GM12864 (cell line): ENCODE measurements at places on chromosomes 13 and 19.

- no peak for DNase-seq
Measured at GRCh38 chr13:112965573-112966115, 3.4 kb upstream of the MCF2L start.

- no peak for DNase-seq
Measured at GRCh38 chr19:1483131-1483978, 4.3 kb upstream of the C19orf25 start.

DNA sequence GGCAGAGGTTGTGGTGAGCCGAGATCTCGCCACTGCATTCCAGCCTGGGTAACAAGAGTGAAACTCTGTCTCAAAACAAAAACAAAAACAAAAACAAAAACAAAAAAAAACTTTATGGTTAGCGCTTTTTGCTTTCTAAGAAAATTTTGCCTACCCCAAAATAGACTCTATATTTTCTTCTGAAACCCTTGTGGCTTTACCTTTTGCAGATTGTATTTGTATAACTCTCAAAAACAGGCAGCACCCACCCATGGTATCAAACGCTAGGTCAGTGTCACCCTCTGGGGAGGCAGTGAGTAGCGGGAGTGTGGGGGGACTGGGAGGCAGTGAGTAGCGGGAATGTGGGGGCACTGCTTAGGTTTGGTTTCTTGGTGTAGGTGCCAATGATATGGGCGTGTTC is 7.5 kb upstream of the SLC39A3 start:
- DNase-seq: peak; percentile 55

GRCh38 chr19:40614622-40615411 is 13.6 kb downstream of the LTBP4 start:
- DNase-seq: no peak

DNA sequence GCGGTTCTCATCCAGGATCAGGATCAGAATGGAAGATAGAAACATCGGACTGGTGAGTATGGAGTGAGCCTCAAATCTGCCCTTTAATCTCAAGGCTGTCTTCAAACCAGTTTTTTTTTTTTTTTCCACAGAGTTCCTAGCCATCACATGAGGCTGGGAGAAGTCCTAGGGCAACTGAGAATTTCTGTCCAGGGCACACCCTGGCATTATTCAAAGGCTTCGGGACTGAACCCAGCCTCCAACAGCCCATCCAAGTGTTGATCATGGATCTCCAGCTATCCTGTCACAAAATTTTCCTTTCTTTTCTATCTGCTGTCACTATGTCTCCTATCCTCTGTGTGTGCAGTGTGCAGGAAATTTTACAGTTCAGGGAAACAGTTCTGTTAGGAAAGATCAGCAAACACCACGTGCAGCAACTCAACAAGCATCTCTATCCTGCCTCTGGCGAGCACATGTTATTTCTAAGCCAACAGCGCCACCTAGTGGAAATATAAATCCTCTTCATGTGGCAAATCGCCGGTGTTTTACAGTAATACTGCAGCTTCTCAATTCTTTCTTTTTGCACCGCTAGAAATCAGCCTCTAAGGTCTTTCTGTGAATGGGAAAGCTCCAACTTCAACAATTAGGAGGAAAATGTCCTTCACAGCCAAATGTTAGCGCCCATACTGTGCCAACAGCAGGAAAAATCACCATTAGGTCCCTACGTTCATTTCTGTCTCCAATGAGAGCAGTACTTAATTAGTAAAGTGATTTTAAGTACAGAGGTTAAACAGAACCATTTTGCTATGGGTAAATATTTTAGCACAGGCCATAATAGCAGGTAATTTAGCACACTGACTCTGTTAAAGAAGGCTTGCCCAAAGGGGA is 21.4 kb upstream of the ZNF181 start:
- DNase-seq: peak; percentile 29

DNA sequence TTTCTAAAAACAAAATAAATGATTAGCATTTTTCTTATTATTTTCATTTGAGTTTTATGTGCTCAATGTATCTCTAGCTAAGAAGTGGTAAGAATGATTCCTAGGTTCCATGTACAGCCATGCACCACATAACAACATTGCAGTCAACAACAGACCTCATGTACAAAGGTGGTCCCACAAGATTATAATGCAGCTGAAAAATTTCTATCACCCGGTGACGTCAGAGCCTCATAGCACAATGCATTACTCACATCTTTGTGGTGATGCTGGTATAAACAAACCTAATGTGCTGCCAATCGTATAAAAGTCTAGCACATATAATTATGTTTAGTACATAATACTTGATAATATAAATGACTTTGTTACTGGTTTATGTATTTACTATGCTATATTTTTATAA is 120.5 kb downstream of the SLC7A1 start:
- no peak for DNase-seq

DNA sequence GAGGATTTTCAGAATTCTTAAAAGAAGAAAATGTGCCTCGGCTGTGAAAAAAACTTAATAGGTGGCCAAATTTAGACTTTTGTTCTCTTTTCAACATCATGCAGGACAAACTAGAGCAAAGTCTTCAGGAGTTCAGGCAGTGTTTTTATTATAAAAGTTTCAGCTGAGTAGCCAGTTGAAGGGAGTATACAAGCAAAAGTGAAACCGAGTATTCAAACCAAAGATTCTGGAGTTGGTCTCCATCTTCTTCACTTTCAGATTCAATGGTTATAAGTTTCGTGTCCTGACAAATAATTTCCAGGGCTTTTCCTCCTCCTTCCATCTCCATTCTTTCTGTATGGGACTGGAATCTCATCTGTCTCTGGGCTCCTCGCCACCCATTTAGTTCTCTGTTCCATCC is 379.7 kb downstream of the GPC5 start:
- DNase-seq: no peak

DNA sequence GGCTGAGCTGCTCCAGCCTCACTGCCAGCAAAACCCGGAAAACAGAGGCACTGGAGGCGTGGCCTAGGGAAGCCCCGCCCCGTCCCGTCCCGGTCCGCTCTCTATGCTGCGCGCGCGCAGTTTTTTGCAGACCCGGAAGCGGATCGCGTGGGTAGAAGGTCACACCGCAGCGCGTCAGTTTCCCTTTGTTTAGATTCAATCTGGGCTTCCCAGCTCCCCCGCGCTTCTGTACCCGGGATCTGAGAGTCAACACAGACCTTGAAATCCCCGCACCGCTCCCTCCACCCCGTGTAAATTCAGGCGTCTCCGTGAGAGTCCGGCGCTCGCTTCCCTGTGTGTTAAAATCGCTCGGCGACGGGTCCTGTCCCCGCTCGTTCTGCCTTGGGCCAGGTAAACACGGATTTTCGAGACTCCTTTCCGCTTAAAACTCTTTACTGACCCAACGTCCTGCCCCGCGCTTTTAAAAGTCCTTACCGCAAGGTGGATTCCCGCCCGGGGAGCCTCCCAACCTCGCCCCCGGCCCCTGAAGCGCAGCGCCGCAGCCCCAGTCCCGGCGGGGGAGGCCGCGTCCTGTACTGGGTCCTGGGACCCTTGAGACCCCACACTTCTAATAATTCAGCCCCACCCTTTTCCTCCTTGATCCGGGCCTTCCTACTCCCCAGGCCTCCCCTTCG is at the start of gene ZNF610:
Gene ZNF610, plus strand, starts transcription at position 127 of the 674 bp plus-strand sequence. CDS start 12,930 bp downstream, outside the sequence.
- DNase-seq: peak; percentile 41

GRCh38 chr19:57398868-57399267 is 9.2 kb downstream of the ZNF548 start:
- no peak for DNase-seq

GRCh38 chr13:107329991-107330390 is 762.1 kb upstream of the ARGLU1 start:
- no peak for DNase-seq

- DNase-seq: no peak
Measured at GRCh38 chr19:38073841-38074685, 150.0 kb downstream of the DPF1 start.

- no peak for DNase-seq
Measured at GRCh38 chr13:34056733-34057258, 238.8 kb downstream of the RFC3 start.

- DNase-seq: no peak
Measured at GRCh38 chr13:50444726-50445125, 398.8 kb downstream of the DLEU7 start.

DNA sequence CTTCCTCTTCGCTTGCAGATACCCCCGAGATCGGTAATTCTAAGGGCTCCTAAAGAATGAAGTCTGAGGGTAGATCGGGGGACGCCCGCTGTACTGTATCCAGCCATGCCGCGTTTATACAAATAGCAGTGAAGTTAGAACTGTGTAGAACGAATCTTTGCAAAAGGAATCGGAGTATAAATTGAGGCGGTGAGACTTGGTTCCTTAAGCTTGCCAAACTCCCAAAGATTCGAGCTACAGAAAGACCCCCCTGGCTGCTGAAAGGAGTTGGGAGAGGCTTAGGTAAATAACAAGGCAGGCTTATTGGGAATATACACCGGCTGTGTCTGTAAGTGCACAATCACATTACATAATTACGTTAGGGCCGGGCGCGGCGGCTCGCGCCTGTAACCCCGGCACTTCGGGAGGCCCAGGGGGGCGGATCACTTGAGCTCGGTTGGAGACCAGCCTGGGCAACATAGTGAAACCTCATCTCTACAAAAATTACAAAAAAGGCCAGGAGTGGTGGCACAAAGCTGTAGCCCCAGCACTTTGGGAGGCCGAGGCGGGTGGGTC is 12.2 kb downstream of the TMEM160 start:
- no peak for DNase-seq

DNA sequence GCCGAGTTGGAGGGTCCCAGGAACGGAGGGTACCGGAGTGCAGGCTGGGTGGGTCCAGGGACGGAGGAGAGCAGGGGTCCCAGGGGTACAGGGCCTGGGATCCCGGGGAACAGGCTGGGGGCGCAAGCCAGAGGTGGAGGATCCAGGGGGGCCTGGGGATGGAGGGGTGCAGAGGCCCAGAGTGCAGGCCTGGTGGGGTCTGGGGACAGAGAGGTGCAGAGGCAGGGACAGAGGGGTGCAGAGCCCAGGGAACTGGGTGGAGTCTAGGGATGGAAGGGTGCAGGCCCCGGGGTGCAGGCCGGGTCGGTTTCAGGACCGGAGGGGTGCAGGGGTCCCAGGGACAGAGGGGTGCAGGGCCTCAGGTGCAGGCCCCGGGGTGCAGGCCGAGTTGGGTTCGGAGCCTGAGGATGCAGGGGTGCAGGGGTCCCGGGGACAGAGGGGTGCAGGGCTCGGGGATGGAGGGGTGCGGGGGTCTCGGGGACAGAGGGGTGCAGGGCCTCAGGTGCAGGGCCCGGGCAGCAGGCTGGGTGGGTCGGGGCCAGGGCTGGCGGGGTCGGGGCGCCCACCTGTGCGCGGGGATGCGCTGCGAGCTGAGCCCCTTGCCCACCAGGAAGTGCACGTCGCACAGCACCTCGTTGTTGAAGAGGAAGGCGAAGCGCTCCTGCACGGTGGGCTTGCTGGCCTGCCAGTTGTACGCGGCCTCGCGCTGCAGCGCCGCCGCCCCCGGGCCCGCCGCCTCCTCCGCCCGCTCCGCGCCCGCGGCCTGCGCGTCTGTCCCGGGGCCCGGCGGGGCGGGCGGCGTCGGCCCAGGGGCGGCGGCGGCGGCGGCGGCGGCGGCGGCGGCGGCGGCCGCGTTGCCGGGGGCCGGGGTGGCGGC is 545 bp downstream of the BTBD2 start:
- no peak for DNase-seq

GRCh38 chr19:1871140-1871597 is 7.8 kb upstream of the KLF16 start:
- no peak for DNase-seq

DNA sequence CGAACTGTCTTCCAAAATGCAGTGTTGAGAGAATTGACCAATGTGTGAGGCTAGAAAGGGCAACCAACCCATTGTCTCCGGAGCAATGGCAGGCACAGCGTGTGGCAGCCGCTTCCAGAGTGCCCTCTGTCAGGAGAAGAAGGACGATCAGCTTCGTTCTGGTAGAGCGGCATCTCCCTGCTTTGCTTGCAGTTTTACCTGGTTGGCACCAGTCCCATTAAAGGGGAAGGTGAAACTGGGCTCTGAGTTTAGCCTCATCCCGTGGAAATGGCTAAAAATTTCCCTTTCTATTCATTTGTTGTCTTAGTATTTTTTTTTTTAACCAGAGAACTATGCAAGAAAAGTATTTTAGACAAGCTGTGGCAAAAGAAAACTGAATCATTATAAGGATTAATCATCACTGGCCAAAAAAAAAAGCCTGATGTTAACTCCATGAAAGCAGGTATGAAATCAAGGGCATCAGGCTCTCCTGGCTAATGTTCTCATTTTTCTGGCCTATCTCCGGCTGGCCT is 81.5 kb upstream of the SLC7A1 start:
- no peak for DNase-seq

- DNase-seq: no peak
Measured at GRCh38 chr19:2464389-2464788, 7.6 kb upstream of the LMNB2 start.

- DNase-seq: no peak
Measured at GRCh38 chr13:19185086-19185864, 3.7 kb upstream of the TUBA3C start.

- DNase-seq: no peak
Measured at GRCh38 chr19:35558400-35559280, 4.8 kb downstream of the ATP4A start.

GRCh38 chr19:2588081-2588777 is 112.3 kb downstream of the GADD45B start:
- DNase-seq: no peak

DNA sequence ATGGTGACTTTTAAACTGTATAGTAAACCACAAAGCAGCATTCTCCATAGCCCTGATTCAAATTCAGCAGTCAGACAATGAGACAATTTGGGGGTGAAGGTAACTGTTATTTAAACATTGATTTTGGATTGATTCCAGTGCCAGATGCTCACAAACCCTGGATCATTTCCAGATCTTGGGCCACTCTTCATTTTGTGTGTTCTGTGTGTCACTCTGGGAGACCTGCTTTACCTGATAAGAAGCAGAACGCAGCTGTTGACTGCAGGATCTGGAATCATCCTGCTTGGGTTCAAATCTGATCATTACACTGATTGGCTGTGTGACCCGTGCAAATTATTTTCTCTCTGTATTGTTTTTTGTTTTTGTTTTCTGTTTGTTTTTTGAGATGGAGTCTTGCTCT is 4.0 kb upstream of the PCDH8 start:
- DNase-seq: no peak

DNA sequence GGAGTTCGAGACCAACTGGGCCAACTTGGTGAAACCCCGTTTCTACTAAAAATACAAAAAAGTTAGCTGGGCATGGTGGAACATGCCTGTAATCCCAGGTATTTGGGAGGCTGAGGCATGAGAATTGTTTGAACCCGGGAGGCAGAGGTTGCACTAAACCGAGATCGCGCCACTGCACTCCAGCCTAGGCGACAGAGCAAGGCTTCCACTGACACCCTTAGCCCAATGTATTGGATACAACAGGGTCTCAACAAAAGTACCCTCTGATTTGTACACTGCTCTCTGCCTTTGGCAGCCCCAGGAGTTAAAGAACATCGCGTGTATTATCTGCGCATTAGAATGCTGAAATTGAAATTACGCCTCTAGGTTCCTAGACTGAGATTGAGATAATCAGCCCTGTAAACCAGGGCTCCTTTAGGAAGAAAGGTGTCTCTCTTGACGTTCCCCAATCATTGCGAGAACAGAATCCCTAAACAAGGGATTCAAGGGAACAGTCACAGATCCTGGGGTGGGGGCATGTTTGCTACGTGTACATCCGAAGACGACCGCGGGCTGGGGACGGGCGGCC is 21.9 kb downstream of the IPO5 start:
- DNase-seq: no peak

GRCh38 chr19:47152205-47152604 is 21.6 kb downstream of the SAE1 start:
- DNase-seq: no peak
